ENCODE measurements at places on chromosomes 2 and 18.

GRCh38 chr2:2456721-2457120 is 125.6 kb upstream of the MYT1L start:
- no peak for DNase-seq

- no peak for DNase-seq
Measured at GRCh38 chr2:240925191-240925567, 19.0 kb downstream of the CROCC2 start.

GRCh38 chr2:179132076-179132475 is 82.1 kb upstream of the CCDC141 start:
- DNase-seq: no peak

DNA sequence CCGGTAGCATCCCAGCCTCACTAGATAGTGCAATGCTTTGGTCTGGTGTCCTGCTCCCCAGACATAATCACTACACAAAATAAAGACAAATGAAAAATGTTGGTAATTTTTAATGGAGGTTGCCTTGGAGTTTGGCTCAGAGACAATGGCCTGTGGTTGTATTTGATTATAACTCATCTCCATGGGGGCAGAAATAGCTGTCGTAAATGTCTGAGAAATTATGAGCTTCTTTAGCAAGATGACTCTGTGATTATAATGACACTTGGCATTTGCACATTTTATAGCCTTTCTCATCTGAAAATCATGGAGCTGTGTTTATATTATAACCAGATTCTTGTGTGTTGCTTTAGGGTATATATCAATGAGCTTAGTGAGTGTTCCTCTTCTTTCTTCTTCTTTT is 1779.7 kb upstream of the CELF4 start:
- no peak for DNase-seq

DNA sequence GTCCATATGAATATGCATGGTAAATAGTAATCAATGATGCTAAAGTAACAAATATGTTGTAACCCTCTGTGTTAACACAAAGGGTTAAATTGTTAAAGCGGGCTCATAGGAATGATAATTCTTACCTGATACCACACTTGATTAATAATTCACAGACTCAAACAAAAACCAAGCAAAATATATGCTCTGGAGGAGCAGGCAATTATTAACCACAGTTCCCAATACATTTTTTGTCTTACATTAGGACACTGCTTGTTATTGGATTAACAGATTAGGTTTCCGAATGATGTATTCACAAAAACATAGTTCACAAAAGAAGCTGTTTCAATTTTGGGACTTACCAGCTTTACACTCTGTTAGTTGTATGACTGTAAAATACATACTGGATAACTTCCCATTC is 300.9 kb upstream of the LRRTM4 start:
- no peak for DNase-seq

DNA sequence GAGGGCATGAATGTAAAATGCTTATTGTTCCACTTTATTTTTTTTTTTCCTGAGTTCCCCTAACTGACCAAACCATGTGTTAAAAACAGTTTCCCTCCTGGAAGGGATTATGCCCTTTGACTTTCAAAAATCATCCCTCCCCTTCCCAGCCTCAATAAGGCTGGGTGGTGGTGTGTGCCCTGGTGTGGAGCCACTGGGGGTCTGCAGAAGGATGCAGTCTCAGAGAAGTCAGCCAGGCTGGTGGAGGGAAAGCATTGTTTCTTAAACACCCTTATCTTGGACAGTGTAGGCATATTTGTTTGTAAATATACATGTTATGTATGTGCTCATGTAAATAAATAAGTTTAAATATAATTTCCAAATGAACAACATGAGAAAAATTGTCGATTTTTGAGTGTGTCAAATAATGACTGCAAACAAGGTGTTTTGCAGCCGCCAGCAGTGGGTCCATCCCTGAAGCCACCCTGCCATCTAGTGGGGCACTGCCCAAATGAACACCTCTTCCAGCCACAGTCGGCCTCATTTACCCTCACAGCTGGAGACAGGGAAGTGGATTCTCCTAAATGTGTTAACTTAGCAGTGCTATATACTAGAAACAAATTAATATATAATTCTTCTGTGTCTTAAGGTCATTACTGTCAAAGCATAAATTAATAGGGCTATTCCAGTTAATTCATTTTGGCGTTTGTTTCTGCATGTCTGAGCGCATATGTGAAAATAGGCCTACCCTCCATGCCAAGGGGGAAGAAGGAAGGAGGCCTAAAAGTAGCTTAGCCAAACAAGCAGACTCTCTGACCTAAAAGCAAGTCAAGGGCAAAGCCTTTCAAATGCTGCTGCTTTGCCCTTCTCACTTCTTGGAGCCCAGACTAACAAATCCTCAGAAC is 209.6 kb upstream of the PIK3C3 start:
- DNase-seq: peak; percentile 63

DNA sequence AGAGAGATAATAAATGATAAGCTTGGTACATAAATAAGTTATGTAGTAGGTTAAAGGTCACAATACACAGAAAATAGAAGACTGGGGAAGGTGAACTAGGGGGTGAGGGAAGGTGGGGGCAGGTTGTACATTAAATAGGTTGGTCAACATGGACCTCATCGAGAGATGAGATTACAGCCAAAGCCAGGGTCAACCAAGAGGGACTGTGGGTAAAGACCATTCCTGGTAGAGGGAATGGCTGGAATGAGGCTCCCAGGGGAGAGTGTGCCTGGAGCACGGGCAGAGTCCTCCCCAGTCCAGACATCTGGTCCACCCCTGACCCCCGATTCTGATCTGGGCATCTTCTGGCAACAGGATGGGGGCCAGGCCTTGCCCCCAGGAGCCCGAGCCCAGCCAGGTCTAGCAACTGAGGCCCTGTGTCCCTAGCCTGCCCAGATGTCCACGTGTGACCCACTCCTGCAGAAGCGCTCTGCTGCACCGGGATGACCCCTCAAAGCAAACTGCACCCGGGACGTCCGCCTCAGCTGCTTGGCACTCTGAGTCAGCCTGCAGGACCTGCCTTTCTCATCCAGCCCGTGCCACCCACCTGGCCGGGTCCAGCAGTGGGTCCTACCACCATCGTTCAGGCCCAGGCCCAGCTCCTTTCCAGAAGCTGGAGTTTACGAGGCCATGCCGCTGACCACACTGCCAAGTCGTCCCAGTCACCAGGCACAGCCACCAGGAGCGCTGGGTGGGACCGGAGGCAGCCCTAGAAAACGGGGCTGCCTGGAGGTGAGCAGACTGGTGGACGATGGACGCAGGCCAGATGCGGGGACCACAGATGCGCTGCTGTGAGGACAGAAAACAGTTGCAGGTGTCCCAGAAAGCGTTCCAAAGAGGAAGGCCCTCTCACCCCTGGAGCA is 56.2 kb upstream of the ID2 start:
- DNase-seq: no peak

DNA sequence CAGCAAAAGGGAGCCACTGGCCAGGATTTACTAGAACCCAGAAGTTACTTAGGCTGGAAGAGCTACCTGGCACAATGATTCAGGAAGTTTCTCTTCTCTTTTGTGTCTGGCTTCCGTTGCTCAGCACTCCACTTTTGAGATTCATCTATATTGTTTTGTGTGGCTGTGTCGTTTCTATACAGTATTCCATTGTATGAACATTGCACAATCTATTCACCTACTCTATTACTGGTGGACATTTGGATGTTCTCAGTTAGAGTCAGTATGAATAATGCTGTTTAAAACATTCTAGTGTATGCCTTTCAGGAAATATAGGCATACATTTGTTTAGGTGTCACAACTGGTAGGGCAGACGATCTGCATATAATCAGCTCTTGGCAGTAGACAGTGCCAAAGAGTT is 36.3 kb upstream of the EPHA4 start:
- no peak for DNase-seq

DNA sequence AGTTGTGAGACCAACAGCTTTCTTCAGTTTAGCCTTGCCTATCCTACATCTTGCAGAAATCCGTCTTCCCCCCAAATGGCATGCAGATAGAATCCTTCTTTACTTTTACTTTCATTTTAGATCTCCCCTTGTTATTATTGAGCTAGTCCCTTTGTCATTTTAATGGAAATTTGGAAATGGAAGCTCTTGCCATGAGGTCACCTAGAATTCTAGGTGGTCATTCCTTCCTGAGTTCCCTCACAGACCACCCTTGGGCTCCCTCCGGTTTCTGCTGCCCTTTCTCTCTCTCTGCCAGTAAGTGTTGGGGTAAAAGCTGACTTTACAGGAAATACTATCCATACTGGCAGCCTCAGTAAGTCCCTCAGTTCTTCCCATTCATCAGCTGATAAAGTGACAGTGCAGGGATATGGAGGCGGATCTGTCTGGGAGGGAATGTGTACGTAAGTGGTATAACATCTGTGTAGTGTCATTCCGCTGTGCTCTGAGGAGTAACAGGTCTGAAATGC is 30.2 kb downstream of the ARHGAP25 start:
- no peak for DNase-seq

DNA sequence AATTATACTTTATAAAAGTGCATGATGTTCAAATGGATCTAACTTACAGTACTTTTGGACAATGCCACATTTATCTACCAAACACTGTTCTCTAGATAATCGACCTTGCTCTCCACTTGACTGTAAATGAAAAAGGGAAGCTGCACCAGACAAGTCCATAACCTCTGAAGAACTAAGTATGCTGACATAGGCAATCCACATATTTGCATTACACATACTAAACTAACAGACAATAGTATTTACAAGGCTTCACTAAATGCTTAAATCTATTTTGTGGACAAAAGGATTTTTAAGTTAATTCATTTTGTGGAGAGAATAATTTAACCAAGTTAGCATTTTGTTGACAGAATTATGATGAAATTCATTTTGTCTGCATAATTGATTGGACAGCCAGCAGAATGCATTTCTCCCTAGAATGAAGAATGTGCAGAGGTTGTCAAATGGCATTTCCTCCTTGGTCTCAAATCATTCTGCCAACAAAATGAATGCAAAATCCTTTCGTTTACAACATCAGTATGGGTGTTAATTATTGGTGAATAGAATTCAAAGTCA is 520.9 kb downstream of the CPS1 start:
- DNase-seq: no peak
